ENCODE measurements at places on chromosomes 7 and 10. TPM values are rescaled to one million over a fixed set of nuclear protein-coding genes. Genes with fewer than 3 reads are reported as not detected.

DNA sequence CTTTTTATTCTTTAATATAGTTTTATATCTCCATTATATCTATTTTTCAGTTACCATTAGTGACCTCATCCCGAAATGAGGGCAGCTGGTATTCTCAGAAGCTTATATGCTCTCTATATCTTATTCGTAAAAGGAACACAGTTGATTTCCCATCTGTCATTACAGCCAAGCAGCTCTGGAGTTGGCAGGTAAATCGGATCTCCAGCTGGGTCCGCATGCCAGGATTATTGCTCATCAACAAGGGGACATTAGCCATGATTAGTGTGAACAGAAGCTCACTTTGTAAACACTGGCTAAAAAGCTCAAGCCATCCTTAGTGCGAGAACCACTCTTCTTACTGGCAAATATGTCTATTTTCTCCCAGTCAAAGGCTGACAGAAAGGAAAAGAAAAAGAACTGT is 180.3 kb downstream of the NPSR1 start:
- no peak for DNase-seq

- DNase-seq: no peak
These were observed 78.4 kb downstream of the XRCC2 start for GRCh38 chr7:152597507-152597906.

DNA sequence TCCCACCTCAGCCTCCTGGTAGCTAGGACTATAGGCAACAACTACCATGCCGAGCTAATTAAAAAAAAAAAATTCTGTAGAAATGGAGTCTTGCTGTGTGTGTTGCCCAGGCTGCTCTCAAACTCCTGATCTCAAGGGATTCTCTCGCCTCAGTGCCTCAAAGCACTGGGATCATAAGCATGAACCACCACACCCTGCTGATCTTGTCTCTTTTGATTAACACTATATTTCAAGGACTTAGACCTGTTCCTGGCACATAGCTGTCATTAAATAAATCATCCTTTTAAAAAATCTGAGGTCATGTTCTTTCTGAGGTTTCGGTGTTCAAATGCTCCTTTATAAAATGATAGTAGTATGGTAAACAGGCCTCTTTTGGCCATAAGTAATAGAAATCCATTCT is 4.8 kb downstream of the PALS2 start:
- DNase-seq: no peak

DNA sequence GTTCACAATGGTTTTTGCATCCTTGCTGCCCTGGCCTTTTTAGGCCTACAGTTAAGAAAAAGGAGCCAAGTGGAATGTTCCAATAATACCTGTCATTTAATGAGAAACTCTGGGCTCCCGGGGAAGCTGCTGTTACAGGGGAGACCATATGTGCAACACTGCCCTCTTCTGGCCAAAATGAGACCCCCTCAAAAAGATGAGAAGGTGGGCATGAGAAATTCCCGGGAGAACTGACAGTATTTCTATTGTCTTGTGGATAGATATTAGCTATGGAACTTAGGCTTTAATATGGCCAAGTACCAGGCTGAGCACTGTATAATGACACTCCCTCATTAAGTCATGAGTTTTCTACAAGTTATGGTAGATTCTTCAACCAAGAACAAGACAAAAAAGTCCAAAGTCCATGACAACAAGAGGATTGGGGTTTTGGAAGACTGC is 99.4 kb downstream of the CCDC3 start:
- peak; percentile 61 for DNase-seq

Gene VIPR2
- polyA plus RNA-seq: 3.1 TPM
